ENCODE measurements at places on chromosomes 4 and X. TPM values are rescaled to one million over a fixed set of nuclear protein-coding genes. Genes with fewer than 3 reads are reported as not detected.

The HDX gene
- total RNA-seq: 0.86 TPM

The CT45A5 gene
- not detected for total RNA-seq

The CSAG2 gene
- total RNA-seq: not detected

The ITGB1BP2 gene
- total RNA-seq: 35.2 TPM

The RHOXF2B gene
- not detected for total RNA-seq

The GAGE13 gene
- not detected for total RNA-seq

The UGT2B15 gene
- not detected for total RNA-seq

The JCHAIN gene
- total RNA-seq: 2.2 TPM

The VCX3B gene
- total RNA-seq: not detected

The CT47B1 gene
- total RNA-seq: not detected

The HTR2C gene
- not detected for total RNA-seq

The HPSE gene
- 0.64 TPM for total RNA-seq

The STK32B gene
- 0.59 TPM for total RNA-seq

The CLTRN gene
- not detected for total RNA-seq

The SATL1 gene
- not detected for total RNA-seq

All from psoas muscle (tissue), 8 donors.